Subcutaneous preadipocyte (primary cell): ENCODE measurements at places on chromosomes 2 and 18. TPM values are rescaled to one million over a fixed set of nuclear protein-coding genes. Genes with fewer than 3 reads are reported as not detected.

The PRSS56 gene
- not detected in 2 replicates for total RNA-seq

The M1AP gene
- total RNA-seq = not detected in 2 replicates

The LOXL3 gene
- total RNA-seq = 2.2 and 3.7 TPM in 2 replicates

The TMEM182 gene
- 0.73 and 0.98 TPM in 2 replicates for total RNA-seq

The FRZB gene
- under 0.01 TPM in 1 of 2 replicates, not detected in the other for total RNA-seq

The DSC1 gene
- not detected in 2 replicates for total RNA-seq

The DIS3L2 gene
- 21.3 and 38.1 TPM in 2 replicates for total RNA-seq

The TLX2 gene
- total RNA-seq = under 0.01 TPM in 1 of 2 replicates, not detected in the other

The SANBR gene
- 8.5 and 10.4 TPM in 2 replicates for total RNA-seq
